Esophagus squamous epithelium (tissue), 5 donors: ENCODE measurements at places on chromosomes 7 and 10.

GRCh38 chr7:100604976-100605911, 3.1 kb downstream of the PCOLCE start:
- DNase-seq, result no peak

- DNase-seq, result no peak
Measured at GRCh38 chr7:8637322-8637721, 203.9 kb downstream of the NXPH1 start.

DNA sequence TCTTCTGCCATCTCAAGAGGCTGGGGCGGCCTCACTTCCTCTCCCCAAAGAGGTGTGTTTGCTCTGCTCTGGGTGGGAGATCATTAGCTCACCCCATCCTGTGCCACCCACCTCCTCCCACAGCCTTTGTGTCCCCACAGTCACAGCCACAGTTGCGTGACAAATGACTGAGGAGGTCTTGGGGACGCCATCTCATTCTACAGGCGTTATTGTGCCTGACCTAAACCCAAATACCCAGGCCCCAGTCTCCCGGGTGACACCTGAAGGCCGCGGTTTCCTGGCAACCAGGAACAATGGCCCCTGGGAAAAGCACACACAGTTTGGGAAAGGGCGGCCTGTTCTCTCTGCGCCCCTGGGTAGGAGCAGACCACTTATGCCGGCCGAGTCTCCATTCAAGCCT, 51.6 kb downstream of the SLIT1 start:
- DNase-seq, result no peak

DNA sequence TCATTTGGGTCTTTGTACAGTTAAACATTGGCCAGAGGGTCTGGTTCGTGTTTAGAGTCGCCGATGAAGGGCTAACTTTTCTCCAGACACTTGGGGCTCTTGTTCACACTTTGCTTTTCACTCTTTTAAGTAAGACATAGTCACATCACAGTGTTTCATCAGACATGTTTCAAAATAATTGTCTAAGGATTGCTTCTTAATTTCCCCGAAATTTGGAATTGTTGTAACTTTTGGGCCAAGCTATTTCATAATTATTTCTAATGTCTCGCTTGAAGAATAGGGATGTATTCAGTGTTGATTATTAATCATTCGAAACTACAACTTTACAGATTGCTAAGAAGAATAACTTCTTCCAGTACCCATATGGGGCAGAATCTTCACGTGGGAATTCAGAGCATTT, 92.8 kb downstream of the TCF7L2 start:
- DNase-seq, result no peak

DNA sequence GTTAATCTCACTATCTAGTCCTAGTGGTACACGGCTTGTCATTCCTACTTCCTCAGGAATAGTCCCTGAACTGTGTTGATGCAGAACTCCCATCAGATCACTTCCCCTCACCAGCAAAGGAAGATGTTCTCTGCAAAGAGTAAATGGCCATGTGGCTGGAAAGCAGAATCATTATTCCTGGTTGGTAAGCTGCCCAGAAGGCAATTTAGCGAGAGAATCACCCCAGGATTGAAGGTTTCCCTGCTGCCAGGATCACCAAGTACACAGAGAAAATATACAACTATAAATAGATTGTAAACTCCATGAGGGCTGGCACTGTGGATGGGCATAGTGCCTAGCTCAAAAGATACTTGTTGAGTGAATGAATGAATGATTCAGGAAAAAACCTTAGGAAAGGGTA, 115.0 kb downstream of the GFRA1 start:
- no peak for DNase-seq

DNA sequence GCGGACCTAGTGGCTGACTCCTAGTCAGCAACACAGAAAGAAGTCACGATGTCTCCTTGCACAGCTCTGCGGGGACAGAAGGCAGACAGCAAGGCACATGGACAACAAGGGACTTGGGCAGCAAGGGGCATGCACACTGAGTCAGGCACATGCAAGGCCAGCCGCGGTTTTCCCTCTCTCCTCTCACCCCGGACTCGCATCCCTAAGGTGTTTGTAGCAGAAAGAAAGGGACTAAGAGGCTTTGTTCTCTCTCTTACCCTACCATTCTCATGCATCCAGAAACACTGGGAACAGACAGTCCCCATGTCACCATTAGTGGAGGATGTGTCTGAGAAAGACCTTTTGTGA, 193.3 kb upstream of the PHF14 start:
- no peak for DNase-seq

DNA sequence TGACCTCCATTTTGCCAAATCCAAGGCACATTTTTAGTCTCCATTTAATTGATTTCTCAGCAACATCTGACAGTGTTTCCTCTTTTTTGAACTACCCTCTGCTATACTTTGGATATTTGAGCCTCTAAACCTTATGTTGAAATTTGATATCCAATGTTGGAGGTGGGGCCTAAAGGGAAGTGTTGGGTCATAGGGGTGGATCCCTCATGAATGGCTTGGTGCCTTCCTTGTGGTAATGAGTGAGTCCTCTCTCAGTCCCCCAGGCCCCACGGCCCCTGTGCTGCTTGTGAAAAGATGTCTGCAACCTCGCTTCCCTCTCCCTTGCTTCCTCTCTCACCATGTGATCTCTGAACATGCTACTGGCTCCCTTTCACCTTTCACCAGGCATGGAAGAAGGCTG, 96.8 kb upstream of the DGKB start:
- no peak for DNase-seq

- DNase-seq, result no peak
Measured at GRCh38 chr10:84407388-84408049, 79.1 kb downstream of the CCSER2 start.

- no peak for DNase-seq
Measured at GRCh38 chr10:15245530-15245929, 77.0 kb upstream of the NMT2 start.

GRCh38 chr7:91248996-91249395, 15.2 kb upstream of the FZD1 start:
- no peak for DNase-seq

GRCh38 chr7:102156867-102157266, 129.8 kb upstream of the SH2B2 start:
- DNase-seq, result no peak

GRCh38 chr10:58335306-58336005, 650 bp downstream of the UBE2D1 start:
- DNase-seq, result no peak

DNA sequence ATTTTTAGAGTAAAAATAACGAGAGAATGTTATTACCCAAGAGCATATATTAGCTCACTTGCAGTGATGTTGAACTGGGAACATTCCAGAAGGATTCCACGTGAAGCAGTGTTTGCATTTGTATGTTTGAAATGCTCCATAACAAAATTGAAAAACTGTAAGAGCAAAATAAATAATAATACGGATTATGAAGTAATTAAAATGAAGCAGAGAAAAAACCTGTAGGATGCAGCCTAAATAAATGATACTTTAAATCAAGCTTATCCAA, 203.3 kb downstream of the BAMBI start:
- DNase-seq, result no peak

DNA sequence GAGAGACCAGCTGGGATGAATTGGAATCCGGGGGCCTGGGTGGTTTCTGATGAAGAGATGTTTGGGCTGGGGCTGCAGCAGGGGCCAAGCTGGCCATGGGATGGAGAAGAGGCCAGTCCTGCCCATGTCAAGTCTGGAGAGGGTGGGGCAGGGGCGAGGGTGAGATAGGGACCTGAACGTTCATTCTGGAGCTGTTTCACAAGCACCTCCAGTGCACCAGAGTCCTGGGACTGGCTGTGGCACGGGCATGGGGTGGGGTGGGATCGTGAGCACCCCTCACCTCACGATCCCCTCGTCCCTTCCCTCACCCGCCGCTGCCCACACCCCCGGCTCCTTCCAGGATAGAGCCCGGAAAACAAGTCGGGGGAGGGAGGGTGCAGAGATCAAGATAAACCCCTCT, 25.8 kb upstream of the PSMG3 start:
- DNase-seq, result no peak

DNA sequence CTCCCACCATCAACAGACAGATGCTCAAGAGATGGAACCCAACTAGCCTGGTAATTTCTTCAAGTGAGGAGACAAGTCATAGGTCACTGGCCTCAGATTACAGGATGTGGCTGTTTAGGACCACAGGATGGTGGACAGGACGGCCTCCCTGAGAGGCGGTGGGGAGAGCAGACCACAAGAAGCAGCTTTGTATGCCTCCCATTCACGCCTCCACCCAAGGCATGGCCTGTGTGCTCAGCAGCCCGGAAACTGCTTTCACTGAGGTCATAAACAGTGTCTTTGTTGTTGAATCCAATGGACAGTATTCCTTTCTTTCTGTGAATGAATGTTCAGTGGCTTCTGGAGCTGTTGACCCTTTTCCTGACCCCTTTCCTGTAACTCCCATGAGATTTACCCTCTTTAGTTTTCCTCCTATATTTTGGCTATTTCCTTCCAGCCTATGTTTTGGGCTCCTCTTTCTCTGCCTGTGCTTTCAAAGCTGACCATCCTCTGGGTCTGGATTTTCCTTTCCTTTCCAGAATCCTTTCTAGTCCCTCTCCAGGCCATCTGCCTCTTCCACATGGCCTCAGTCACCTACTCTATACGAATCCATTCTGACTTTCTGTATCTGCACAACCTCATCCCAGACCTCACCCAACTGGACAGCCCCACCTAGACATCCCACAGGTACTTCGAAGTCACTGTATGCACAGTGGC, 32.4 kb upstream of the INPP5F start:
- no peak for DNase-seq

- DNase-seq, result no peak
Measured at GRCh38 chr7:22726907-22727713, at the start of gene IL6. TSS of gene IL6 (plus strand) at chr7:22727200. CDS start at chr7:22727263, 63 bp downstream.

GRCh38 chr7:90250601-90251303, 5.8 kb downstream of the CFAP69 start:
- no peak for DNase-seq
